ENCODE measurements at places on chromosomes 16 and 17.

DNA sequence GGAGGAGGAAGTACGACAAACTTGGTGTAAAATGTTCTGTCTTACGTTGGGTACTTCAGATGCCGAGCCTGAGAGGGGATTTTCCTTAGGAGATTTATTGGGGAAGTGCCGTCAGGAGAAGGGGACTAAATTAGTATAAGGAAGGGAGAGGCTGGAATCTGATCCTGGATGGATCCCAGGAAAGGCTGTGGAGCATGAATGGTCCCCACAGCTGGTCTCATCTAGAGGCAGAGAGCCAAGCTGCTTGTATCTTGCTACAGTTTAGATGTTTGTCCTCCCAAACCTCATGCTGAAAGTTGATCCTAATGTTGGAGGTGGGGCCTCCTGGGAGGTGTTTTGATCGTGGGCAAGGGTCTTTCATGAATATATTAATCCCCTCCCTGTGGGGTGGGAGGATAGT, 798.4 kb upstream of the EEF2KMT start:
- no peak for DNase-seq

GRCh38 chr17:59512844-59513385, 52.5 kb upstream of the DHX40 start:
- no peak for DNase-seq

DNA sequence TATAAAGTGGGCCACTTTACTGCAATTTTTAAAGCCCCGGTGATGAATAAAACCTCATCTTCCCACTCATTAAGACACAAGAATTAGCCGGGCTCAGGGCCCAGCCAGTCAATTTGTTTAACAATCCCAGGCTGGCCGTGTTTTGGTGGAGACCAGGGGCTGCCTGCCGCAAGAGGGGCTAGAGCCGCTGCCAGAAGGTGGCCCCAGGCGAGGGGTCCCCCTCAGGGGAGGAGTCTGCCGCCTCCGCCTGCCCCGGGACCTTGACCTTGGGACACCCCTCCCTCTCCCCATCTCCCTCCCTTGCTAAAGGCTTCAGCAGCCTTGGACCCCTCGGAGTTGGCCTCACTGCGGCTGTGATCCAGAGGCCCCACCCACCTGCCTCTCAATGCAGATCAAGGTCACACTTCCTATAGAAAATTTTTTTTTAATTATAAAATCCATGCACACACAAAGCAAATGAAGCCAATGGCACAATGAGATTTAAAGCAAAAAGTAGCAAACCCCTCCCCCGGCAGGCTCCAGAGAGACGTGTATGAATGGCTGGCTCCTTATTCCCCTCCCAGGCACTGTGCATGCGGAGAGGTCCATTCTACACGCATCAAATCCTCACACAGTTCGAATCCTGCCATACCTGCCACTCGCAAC, 23.0 kb upstream of the SLC38A10 start:
- no peak for DNase-seq

DNA sequence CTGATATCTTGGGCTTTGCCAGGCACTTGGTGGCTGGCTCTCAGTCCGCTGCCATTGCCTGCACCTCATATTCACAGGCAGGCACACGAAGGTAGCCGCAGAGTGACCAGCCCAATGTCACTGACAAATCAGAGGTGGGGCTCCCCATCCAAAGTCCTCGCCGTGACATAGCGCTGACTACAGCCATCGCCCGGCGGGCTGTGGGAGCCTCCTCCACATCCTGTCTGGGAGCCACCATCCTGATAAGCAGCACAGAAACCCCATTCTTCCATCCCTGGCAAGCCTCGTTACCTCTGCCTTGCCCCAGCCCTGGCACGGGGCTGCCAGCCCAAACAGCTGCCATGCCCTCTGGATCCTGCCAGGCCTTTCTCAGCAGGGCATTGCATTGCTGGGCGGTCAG, 437.8 kb downstream of the SLC39A11 start:
- DNase-seq: no peak

DNA sequence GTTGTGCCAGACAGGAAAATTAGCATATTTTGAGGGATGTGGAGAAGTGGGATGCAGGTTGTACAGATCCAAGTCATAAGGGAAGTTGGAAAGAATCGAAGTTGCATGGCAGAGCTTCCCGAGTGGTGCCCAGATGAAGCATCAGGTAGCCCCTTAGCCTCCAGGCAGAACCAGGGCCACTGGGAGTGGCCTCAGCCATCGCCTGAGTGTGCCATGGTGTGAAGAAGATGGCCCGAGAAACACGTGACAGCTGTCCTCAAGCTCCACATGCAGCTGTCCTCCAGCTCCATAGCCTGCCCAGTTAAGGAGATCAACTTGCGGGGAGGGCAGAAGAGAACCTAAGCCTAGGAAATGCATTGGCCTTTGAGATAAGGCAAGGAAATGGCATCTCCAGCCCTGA, 33.5 kb downstream of the TMC6 start:
- DNase-seq: no peak

Data from NCI-H2171 (cell line).